Right cardiac atrium (tissue), 5 donors: ENCODE measurements at places on chromosomes 6 and 20. TPM values are rescaled to one million over a fixed set of nuclear protein-coding genes. Genes with fewer than 3 reads are reported as not detected.

PTGIS gene
- 78.9 TPM for total RNA-seq

EEF1A2 gene
- total RNA-seq = 852 TPM

NR2E1 gene
- not detected for total RNA-seq

CBLN4 gene
- total RNA-seq = not detected

SOBP gene
- total RNA-seq = 20.6 TPM

LY6G6C gene
- not detected for total RNA-seq

TAF8 gene
- total RNA-seq = 27.9 TPM

CRISP2 gene
- total RNA-seq = not detected

BMP2 gene
- total RNA-seq = 1.5 TPM

KHDC1 gene
- 4.2 TPM for total RNA-seq

HCRTR2 gene
- total RNA-seq = not detected

TPBG gene
- 7.8 TPM for total RNA-seq

CDKN1A gene
- 38.5 TPM for total RNA-seq

GRCh38 chr6:38305995-38306681 lies 333.6 kb downstream of the BTBD9 start:
- no peak for DNase-seq

- DNase-seq = no peak
Measured at GRCh38 chr20:51135926-51136715, 113.2 kb upstream of the KCNG1 start.

GRCh38 chr20:29689411-29690225 lies 1567.8 kb upstream of the DEFB115 start:
- peak; percentile 28 for DNase-seq

GRCh38 chr6:159701413-159701999 lies 8.5 kb upstream of the SOD2 start:
- no peak for DNase-seq

GRCh38 chr6:148577687-148578488 lies 168.9 kb upstream of the UST start:
- peak; percentile 93 for DNase-seq

DNA sequence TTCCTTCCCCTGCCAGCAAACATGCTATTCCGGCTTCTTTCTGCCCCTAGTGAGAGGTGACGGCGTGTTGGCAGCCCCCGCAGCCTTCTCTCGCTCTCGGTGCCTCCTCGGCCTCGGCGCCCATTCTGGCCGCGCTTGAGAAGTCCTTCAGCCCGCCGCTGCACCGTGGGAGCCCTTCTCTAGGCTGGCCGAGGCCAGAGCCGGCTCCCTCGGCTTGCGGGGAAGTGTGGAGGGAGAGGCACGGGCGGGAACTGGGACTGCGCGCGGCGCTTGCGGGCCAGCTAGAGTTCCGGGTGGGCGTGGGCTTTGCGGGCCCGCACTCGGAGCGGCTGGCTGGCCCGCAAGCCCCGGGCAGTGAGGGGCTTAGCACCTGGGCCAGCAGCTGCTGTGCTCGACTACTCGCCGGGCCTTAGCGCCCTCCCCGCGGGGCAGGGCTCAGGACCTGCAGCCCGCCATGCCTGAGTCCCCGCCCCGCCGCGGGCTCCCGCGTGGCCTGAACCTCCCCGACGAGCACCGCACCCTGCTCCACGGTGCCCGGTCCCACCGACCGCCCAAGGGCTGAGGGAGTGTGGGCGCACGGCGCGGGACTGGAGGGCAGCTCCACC lies 20.0 kb upstream of the PXDC1 start:
- DNase-seq = no peak

DNA sequence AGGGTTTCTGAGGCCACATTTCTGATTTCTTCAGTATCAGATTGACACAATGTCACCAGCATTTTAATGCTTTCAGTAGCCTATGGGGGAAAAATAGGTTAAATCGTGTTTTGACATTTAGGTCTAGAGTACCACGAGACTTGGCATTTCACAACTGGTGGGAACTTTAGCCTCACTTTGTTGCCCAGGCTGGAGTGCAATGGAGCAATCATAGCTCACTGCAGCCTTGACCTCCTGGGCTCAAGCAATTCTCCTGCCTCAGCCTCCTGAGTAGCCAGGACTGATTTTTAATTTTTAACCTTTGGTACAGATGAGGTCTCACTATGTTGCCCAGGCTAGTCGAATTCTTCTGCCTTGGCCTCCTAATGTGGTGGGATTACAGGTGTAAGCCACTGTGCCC lies 11.0 kb upstream of the ARMH2 start:
- no peak for DNase-seq

DNA sequence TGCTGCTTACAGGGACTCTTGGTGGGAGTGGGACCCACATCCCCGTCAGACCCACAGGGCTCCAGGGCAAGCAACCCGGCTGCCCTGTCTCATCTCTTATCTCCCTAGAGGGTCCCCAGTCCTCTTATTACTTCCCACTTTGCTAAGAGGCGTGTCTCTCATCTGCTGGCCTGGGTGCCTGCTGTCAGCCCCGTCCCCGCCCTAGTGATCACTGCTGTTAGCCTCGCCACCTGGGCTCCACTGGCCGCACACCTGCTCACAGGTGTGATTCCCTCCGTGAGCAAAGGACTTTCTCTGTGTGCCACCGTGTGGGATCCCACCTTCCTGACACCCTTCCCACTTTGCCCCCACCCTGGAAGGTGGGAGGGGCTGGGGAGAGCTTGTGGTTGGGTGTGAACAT lies 57.6 kb downstream of the TCP11 start:
- DNase-seq = no peak

DNA sequence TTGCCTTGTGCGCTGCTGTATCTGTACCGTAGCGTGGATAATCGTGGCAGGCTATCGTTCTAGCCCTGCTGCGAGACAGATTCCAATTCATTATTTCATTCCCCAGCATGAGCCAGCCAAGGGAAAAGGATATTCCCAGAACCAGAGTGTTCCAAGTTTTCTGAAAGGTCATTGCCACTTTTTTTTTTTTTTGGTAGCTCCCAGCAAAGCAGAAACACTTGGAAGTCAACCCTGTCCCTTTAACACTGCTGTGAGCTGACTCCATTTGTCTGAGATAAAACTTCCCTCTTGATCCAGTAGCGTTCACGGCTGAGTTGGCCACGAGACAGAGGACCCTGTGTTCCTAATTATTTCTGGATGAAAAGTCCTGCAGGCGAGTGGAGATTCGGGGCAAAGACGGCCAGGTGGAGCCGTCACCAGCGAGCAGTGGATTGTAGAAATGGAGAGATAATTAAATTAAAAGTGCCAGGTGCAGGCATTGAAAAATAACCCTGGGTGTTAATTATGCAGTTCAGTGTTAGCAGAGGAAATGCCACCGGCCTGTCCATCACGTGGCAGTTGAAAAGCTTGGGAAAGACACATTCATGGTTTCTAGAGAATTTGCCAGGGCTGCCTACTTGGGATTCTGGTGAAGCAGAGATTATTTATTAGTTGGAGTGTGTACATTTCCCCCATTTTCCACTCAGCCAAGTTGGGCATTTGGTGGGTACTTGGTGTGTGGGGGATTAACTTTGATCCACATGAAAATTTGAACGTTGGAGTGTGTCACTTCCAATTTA lies 164.2 kb downstream of the SLC24A3 start:
- DNase-seq = peak; percentile 70

GRCh38 chr6:140708441-140708840 lies 1334.0 kb upstream of the CITED2 start:
- no peak for DNase-seq

GRCh38 chr20:19975901-19976300 lies 41.3 kb upstream of the NAA20 start:
- no peak for DNase-seq

- DNase-seq = no peak
Measured at GRCh38 chr20:38872491-38873049, 53.6 kb upstream of the FAM83D start.

DNA sequence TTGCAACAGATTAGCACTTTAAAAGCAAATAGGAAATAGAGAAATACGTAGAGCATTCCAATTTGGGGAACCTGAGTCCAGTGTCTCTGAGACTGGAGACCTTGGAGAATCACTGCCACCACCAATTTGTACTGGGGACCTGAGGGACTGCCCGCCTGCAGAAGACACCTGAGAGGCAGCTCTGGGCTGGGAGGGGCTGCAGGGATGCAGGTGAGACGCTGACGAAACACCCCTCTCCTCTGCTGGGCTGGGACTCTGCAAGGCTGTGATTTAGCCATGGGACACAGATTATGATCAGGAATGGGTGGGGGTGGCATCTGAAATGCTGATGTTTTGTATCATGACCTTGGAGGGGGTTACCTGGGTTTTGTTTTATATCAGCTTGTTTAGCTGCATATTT lies 7.0 kb upstream of the APMAP start:
- no peak for DNase-seq

DNA sequence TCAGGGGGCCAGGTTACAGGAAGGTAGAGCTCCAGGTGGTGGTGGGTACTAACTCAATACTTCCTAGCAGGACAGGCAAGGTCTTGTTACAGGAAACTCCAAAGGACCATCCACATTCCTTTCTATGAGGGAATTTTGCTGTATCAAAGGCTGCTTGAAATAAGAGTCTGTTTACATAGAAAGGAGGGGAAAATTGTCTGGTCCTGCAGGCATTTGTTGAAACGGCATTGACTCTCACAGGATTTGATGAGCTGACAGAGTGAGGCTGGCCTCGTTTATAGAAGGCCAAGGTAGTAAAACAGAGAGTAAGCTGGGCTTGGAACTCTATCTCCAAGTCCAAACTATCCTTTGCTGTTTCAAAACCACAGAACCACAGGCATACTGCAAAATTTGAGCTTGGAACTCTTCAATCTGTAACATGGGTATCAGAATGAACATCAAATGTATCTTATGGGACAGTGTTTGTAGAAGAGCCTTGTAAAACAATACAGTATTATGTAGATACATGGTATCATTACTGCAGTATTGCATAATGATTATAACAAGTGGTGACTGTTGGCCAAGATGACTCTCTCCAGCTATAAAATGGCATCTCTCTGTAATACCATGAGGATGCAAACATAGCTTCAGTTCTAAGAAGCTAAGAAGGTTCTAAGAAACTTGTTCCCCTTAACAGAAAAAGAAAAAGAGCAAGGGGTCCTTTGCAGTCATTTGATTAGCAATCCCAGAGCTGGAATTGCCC lies 61.5 kb downstream of the TRAM2 start:
- no peak for DNase-seq

- no peak for DNase-seq
Measured at GRCh38 chr6:136160250-136160649, 89.9 kb downstream of the MTFR2 start.

- DNase-seq = no peak
Measured at GRCh38 chr6:18406955-18407749, 20.0 kb downstream of the RNF144B start.

DNA sequence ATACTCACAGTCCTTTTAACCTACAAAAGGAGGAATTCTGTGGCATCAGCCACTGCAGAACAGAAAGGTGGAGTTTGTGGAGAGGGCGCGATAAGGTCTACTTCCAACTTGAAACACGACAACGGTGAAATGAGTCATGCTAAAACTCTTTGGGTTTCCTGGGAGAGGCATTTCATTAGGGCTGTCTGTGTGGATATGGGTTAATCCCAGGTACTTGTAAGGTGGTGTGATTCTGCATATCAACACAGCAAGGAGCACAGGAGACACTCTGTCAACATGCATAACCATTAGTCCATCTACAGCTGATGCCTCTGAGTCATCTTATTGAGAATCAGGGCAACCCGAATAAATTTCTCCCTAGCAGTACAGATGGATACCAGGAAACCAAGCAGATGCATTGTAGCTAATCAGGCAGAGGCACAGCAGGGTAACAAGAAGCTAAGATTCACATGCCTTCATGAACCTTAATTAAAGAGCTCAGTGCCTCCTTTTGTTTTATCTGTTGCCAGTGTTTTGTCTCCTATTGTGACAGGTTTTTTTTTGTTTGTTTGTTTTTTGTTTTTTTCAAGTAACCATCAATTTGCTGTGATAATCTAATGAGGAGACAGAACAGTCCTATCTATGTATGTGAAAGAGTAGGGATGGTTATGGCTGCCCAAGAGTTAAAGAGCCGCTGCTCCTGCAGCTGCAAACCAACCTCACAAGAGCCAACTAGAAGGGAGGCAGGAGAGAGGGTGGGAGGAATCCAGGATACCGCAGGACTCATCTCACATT lies 315.8 kb upstream of the SOX4 start:
- peak; percentile 25 for DNase-seq

DNA sequence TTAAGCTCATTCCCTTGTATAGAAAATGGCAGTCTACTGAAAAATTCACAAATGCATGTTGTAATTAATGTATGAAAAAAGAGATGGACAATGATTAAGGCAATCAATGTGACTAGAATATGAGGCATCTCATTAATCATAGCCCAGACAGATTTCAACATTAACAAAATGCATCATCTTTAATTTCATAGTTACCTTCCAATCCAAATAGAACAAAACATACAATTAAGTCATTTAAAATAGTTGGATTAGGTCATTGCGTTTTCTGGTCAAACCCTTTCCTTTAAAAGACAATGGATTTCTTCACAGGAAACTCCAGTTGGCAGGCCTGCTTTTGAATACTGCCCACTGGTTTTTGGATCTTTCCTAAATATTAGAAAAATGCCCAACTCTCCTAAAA lies 203.9 kb downstream of the HAO1 start:
- DNase-seq = no peak

DNA sequence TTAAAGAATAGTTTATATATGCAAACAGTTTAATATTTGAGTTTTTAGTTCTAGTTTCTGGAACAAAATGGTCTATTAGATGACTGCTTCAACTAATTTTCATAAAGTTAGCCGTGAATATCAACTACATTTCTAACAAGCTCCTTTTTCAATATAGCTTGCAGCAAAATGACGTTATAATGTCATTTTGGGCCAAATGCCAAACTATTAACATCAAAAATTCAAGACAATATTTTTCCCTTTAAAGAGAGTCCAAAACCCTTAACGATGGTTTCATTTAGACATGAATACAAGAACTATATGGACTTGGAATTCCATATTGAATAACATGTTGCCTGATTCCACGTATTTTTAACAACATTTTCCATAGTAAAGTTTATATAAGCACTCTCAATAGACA lies 91.0 kb downstream of the SMLR1 start:
- no peak for DNase-seq
